ENCODE measurements at places on chromosomes 12 and 14. TPM values are rescaled to one million over a fixed set of nuclear protein-coding genes. Genes with fewer than 3 reads are reported as not detected.

Gene HECTD1
- total RNA-seq, result 287 TPM

Gene TESPA1
- total RNA-seq, result 1.2 TPM

Gene ACOT6
- total RNA-seq, result not detected

Gene ART4
- total RNA-seq, result 0.93 TPM

Gene EMP1
- total RNA-seq, result 455 TPM

Measured in gastroesophageal sphincter (tissue), 4 donors.